ENCODE measurements at places on chromosomes 2 and 18.

- no peak for DNase-seq
These were observed 29.5 kb downstream of the PKDCC start for GRCh38 chr2:42077343-42077742.

GRCh38 chr2:30428827-30429461 is 18.1 kb upstream of the LCLAT1 start:
- no peak for DNase-seq

DNA sequence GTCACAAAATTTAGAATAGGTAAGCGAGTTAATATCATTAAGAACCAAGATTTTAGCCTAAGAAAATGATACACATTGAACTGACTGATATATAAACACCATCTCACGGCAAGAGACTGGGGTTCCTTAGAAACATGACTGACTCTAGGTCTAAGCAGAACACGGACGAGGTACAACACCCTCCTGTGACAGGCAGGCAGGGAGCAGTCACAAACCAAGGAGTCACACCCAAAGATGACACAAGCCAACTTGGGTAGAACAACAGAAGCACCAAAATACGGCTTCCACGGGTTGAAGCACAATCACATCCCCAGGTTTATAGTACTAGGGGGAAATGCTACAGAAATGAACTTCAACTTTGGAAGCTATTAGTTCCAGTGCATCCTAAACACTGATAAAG is 24.3 kb downstream of the HDLBP start:
- no peak for DNase-seq

GRCh38 chr2:42067521-42067920 is 19.7 kb downstream of the PKDCC start:
- DNase-seq = no peak

GRCh38 chr2:28747714-28748113 is 3.9 kb upstream of the PPP1CB start:
- DNase-seq = no peak

GRCh38 chr2:177030451-177031105 is 182.0 kb upstream of the HNRNPA3 start:
- DNase-seq = no peak

DNA sequence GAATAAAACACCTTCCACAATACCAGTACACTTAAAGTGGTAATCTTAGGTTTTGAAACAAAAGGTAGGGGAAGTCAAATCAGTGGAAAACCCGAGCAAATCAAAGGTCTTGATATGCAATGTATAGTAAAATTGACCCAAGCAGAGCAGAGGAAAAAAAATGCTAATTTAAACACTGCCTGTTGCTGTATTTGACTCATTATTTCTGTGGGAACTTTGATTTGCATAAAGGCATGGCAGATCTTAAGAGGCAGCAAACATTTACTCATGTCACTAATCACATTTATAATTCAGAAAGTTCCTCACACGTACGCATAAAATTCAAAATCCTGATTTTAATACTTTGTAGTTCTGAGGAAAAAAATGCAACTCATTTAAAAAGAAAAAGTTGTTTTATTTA is 64.4 kb downstream of the IKZF2 start:
- DNase-seq = no peak

DNA sequence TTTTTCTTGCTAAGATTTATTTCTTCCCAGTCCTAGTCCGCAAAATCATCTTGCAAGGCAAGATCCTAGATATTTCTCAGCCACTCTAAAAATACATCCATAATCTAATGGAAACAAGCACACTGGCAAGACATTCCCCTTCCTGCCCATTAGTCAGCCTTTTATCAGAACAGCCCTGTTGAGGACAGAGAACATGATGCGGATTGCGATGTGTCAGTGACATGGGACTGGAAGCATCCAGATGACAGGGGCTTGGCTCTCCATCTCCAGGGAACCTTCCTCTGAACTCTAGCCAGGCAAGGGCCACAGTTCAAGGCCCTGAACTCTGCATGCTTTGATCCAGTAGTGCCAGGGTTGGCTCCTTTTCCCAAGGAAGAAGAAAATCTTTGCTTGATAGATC is 70.0 kb downstream of the VSNL1 start:
- no peak for DNase-seq

DNA sequence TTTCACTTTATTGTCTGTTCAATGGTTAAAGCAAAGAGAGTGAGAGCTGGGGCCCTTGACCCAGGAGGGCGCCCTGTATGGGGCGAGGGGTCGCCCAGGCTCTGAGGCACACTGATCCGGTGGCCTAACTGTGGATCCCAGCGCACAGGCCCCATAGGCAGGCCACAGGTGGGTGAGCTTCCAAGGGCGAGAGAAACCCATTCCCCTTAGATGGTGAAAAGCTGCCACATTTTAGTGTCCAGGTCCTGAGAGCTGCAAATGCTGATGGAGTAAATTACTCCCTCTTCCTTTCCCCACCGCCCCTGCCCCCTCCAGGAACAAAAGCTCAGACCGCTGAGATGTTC is 5.9 kb upstream of the DLX2 start:
- no peak for DNase-seq

GRCh38 chr2:142992840-142993239 is 115.4 kb downstream of the KYNU start:
- no peak for DNase-seq

Data from H1 (cell line).